Activated CD4-positive, alpha-beta T cell treated with anti-CD3 and anti-CD28 coated beads, Interleukin-2, amount 50 U/mL, for 16 hours (primary cell): ENCODE measurements at places on chromosomes 11 and 22.

DNA sequence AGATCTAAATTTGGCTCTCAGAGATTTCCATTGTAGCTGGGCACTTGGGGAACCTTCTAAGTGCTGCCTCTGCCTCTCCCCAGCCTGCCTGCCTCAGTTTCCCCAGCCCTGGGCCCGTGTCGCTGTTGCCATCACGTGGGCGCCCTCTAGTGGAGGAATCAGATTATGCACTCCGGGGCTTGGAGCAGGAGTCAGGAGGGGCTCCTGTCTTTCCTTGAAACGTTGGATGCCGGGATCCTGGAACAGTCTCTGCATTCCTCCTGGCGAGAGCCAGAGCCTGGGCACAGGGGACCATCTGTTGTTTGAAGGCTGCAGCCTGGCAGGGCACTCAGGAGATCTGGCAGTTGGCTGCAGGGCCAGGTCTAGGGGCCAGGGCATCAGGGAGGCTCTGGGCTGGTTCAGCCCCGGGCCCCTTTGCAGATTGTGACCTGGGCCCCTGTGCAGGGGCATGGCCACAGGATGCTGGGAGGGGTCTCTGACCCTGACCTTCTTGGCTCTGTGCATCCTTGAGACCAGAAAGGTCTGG is 71.6 kb downstream of the LRP5 start:
- DNase-seq: peak; percentile 62

GRCh38 chr11:125626288-125626950 is 1.5 kb downstream of the CHEK1 start:
- DNase-seq: peak; percentile 42

- DNase-seq: no peak
These were observed 39.0 kb downstream of the SLC22A12 start for GRCh38 chr11:64629796-64630562.

DNA sequence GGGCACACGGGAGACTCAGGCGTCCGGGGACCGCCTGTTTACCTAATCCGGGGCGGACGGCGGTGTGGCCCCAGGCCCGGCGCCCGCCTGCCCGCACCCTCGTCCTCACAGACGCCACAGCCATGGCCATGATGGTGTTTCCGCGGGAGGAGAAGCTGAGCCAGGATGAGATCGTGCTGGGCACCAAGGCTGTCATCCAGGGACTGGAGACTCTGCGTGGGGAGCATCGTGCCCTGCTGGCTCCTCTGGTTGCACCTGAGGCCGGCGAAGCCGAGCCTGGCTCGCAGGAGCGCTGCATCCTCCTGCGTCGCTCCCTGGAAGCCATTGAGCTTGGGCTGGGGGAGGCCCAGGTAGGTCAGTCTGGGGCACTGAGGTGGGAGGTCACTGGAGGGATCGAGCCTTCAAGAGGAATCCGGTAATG is 10.0 kb upstream of the RAB1B start:
- no peak for DNase-seq

GRCh38 chr22:27470169-27470772 is 331.3 kb downstream of the MN1 start:
- DNase-seq: no peak

GRCh38 chr11:1749395-1750351 is 722 bp downstream of the IFITM10 start:
- no peak for DNase-seq

DNA sequence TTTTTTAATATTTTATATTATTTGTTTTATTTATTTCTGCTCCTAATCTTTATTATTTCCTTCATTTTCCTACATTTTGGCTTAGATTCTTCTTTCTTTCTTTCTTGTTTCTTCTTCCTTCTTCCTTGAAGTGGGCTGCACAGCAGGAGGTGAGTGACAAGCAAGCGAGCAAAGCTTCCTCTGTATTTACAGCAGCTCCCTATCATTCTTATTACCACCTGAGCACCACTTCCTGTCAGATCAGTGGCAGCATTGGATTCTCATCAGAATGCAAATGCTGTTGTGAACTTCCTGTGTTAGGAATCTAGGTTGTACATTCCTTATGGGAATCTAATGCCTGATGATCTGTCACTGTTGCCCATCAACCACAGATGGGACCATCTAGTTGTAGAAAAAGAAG is 784.9 kb upstream of the LUZP2 start:
- DNase-seq: no peak

GRCh38 chr11:12200991-12201985 is 90.9 kb downstream of the MICAL2 start:
- no peak for DNase-seq

DNA sequence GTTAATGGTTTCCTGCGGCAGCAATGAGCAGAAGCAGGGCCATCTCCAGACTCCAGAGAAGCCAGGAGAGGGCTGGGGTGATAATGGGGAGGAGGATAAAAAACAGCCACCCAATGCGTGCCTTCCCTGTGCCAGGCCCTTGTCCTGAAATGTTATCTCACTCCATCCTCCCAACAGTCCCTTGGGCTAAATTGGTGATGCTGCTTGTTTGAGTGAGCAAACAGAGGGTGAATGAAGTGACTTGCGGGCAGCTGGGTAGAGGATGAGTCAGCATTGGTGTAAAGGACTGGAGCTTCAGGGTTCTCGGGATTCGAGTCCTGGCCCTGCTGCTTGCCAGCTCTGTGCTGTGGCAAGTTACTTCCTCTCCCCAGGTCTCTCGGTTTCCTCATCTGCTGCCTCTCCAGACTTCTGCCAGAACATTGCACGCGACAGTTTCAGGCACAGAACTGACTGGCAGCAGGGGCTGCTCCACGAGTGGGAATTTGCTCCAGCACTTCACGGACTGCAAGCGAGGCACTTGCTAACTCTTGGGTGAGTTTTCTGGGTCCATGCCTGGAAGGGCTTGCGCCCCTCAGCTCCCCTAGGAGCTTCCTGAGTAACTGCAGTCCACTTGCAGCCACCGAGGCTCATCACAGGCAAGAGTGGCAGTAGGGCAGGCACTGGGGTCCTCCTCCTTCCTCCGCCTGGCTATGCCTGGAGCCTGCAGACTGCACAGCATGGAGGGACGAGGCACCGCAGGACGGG is at the start of gene P2RY6:
P2RY6 (plus strand) TSS at position 403 of the 744 bp plus-strand sequence. CDS start 24,181 bp downstream, outside the sequence.
- DNase-seq: no peak

DNA sequence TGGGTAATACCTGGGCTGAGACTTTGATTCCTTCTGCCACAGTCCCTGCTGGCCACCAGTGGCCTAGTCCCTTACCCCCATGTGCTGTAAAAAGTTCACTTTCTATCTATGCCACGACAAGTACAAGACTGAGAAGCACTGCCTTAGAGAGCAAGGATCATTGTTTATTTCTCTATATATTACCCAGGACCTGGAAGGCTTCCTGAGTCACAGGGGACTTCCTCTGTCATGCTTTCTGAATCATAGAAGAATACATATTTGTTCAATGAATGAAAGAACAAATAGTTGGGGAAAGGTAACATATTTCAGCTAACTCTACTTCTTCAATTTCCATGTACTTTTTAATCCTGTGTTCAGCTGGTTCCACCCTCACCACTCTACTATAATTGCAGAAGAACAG is 5.5 kb upstream of the SYT9 start:
- DNase-seq: no peak

GRCh38 chr11:3126901-3127691 is 38.0 kb downstream of the OSBPL5 start:
- no peak for DNase-seq

DNA sequence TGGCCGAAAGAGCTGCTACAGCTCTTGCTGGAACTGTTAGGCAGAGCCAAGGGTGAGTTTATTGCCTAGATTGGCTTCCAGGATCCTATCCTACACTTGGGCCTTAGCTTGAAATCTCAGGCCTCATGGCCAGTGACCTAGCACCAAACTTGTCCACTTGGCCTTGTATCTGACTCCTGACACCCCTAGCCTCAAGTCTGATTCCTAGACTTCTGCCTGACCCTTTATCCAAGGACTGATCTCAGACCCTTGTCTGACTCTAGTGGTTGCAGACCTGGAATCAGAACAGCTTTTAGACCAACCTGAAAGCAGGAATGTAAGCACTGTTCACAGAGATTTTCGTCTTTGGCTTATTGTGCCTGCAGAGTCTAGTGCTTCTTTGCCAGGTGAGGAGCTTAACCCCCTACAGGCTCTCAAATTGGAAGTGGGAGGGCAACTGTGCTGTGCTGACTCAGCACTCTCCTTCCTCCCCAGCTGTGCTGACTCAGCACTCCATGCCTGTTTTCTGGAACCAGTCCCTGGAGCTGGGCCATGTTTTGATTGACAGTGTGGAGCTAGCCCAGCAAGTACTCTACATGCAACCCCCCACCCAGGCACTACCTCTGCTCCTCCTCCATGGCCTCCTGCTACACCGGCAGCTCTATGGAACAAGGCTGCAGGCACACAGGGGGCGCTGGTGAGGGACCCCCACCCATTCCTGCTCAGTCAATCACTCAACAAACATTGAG is 35.1 kb downstream of the RRP8 start:
- no peak for DNase-seq

DNA sequence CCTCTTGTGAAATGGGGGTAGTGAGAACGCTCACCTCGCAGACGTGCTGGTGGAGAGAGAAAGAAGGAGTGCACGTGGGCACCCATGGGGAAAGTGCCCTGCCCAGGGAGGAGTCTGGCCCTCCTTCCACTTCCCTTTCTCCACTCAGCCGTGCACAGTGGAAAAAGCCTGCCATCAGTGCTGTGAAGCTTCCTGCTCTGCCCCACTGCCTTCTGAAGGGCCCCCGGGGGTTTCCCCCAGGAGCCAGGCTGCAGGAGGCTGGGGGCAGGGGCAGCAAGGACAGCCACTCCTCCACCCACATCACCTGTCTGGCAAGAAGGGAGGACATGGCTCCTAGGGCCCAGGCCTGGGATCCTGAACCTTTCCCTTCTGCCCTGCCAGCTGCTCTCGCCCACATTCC is 7.6 kb downstream of the TP53I11 start:
- DNase-seq: peak; percentile 11

DNA sequence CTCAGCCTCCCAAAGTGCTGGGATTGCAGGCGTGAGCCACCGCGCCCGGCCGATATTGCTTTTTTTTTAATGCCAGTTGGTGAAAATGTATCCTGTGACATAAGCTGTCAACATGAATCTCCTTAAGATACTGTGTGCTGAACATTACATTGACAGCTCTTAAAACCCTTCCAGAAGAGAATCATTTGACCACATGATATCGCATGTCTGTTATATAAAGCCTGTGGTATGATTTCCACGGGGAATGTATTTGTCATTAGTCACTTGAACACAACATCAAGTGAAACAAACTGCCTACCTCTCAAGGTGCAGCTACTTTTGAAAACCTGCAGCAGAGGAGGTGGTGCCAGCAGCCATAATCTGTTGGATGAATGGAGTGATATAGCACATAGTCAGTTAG is 67.0 kb downstream of the BCL2L13 start:
- no peak for DNase-seq

DNA sequence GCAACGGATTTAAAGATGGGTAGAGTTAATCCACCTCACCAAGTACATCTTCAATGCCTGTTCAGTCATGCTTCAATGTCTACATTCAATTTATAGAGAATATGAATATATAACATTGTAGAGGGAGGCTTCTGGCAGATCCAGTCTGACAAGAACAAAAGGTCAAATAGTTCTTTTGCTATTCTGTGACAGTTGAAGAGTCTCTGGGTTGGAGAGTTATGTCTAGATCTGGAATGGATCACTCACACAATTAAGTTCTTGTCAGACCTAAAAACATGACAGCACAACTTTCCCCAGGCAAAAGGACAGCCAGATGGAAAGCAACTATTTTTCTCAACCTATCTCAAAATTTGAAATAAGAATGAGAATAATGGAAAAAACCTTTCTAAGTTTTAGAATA is 15.3 kb upstream of the GAB2 start:
- no peak for DNase-seq

- DNase-seq: no peak
These were observed 2.4 kb upstream of the KAT5 start for GRCh38 chr11:65709661-65710060.

DNA sequence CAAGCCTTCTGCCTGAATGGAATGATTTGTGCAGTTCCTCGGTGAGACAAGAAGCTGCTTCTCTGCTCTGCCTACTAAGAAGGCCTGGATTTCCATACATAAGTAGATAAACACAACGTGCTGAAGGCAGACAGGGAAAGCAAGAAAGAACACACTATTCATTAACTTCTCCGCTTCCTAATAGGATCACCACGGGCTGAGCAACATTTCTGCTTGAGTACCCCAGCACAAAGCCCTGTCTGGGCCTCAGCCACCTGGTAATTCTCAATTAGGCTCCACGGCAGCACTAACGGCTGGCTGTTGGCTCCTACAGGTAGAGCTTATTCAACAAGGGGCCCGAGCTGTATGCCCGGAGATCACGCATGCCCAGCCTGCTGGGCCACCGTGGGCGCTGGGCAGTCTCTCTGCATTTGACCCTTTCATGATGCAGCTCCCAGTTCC is 1156.6 kb downstream of the TBC1D22A start:
- DNase-seq: no peak

- DNase-seq: no peak
These were observed 9.0 kb upstream of the MRPL17 start for GRCh38 chr11:6692128-6692527.

DNA sequence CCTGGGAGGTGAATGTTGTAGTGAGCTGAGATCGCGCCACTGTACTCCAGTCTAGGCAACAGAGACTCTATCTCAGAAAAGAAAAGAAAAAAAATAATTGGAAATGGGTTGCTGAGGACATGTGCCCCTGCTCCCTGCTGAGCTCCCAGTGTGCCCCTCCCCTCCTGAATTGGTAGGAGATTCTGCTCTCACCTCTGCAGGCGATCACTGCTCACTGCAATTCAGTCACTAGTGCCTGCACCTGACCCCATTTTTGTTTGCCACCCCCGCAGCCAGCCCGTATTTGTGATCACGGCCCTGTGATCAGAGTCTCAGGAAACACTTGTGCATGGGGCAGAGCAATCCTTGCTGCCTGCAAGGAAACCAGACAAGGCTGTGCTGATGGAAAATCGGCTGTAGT is 16.3 kb upstream of the SEC14L3 start:
- no peak for DNase-seq

DNA sequence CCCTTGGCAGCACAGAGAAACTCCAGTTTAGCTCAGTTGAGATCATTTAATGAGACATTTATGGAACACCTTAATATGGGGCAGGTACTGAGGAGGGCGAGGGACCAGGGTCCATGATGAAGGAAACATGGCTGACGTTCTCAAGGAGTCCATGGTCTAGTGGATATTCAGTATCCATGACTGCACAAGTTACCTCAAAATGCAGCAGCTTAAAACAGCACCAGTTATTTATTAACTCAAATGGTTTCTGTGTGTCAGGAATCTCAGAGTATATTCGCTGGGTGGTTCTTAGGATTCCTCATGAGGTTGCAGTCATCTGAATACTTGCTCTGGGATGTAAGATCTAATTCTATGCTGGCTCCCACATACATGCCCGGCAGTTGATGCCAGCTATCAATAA is 346.8 kb downstream of the LARGE1 start:
- DNase-seq: no peak

- DNase-seq: peak; percentile 6
These were observed 34.6 kb downstream of the EHF start for GRCh38 chr11:34655335-34656008.

- DNase-seq: no peak
These were observed 108.9 kb downstream of the GALNT18 start for GRCh38 chr11:11512929-11513328.

DNA sequence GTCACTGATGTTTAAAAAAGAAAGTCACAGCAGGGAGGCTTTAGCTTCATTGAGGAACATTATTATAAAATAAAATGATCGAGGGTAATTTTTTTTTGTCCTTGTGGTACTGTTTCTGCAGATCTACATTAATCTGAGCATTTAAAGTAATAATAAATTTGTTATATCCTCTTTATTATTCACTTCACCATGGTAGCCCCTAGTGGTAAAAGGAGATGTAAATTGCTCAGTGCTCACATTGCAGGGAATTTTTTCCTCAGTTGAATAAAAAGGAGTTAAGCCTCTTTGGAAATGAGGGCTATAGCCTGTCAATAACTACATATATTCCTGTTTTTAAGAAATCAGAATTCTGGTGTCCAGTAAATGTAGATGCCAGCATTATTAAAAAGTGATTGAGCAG is 99.7 kb upstream of the VPREB1 start:
- DNase-seq: no peak
